ENCODE measurements at places on chromosomes 5 and 9.
A peak's percentile ranks its signal among the peaks of the same experiment; 100 is the strongest.

DNA sequence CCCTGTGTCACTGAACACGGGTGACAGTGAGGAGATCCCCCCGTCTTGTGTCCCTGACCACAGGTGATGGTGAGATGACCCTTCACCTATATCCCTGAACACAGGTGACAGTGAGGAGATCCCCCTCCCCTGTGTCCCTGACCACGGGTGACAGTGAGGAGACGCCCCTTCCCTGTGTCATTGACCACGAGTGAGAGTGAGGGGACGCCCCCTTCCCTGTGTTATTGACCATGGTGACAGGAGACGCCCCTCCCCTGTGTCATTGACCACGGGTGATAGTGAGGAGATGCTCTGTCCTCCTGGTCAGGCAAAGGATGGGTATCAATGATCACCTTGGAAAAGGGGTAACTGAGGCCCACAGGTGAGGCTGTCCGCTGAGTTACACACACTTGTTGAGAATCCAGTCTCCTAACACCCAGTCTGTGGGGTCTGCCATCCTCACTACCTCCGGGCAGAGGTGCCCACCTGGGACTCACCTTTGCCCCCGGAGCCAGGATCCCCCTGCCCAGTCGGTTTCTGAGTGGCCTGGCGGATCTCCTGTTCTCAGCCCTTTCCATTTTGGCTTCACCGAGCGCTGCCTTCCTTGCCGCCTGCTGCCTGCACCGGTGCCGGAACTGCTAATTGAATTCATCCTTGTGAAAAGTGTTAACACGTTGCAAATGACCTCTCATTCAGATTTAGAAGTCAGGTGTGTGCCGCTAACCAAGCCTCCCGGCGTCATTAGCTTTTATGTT is 68.2 kb upstream of the BARHL1 start:
- DNase-seq, result no peak

DNA sequence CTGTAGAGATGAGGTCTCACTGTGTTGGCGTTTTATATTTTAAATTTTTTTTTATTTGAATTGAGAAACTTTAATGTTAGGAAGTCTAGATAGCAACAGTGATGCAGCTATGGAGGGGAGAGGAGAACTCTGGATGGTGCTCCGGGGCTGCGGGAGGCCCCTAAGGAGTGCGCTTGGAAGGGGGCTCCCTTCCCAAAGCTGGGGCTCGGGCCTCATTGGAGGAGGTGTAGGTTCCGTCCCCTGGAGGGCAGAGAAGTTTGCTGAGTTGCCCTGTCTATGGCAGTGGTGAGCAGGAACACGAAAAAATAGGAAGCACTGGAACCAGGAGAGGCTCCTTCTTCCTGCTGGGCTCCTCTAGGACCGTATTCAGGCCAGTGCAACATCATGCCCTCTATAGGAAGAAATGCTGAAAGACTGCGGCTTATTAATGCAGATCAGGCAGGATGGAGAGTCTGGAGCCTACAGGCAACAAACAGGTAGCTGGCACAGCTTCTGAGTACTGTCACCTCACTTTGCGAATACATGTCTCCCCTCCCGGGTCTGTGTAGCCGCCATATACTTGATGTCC is 16.1 kb downstream of the AHRR start:
- DNase-seq, result no peak

DNA sequence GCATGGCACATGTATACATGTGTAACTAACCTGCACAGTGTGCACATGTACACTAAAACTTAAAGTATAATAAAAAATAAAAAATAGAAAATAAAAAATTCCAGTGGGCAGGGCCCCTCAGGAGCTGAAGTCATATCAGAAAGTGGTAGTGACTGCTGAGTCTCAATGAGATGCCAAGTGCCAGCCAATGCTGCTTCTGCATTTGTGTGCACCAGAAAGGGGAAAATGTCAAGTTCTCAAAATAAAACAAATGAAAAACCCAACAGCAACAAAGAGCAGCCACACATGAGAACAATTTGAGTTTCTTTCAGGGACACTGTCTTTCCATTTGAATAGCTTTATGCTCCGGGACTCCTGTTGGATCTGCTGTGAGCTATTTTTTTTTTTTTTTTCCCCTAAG is 117.2 kb upstream of the CCDC112 start:
- no peak for DNase-seq

DNA sequence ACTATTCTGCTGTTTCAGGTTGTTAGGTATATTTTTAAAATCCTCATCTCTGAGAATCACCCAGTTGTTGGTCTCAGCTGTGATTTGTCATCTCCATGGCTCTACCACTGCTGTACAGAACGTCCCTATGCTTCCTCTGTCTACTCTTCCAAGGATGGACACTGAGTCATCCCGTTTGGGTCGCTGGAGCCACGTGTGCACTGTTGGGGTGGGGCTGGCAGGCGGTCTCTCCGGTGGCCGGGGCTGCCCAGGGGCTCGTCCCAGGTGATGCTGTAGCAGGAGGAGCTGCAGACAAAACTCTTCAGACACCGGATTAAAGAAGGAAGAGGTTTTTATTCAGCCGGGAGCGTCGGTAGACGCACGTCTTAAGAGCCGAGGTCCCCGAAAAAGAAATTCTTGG is 16.9 kb downstream of the LCN9 start:
- DNase-seq, result no peak

DNA sequence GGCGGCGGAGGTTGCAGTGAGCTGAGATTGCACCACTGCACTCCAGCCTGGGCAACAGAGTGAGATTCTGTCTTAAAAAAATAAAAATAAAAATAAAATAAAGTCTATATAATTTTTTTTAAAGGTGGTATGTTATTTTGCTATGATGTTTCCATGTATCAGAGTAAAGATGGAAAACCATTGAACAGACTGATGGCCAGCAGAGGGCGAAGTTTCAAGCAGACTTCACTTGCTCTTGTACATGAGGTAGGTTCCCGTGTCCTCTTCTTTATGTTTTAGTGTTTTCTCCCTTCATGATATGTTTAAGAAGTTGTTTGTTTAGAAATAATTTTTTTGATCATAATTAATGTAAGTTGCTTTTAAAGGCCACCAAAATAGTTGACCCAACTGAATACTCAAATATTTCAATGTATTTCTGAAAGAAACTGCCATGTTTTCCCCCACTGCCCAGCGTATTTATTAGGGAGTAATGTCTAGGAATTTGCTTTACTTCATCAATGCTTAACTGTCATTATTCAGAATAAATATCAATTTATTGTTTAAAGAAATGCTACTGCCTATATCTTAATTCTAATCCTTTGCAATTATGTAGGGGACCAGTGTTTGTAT is 146.4 kb downstream of the HACD4 start:
- no peak for DNase-seq

DNA sequence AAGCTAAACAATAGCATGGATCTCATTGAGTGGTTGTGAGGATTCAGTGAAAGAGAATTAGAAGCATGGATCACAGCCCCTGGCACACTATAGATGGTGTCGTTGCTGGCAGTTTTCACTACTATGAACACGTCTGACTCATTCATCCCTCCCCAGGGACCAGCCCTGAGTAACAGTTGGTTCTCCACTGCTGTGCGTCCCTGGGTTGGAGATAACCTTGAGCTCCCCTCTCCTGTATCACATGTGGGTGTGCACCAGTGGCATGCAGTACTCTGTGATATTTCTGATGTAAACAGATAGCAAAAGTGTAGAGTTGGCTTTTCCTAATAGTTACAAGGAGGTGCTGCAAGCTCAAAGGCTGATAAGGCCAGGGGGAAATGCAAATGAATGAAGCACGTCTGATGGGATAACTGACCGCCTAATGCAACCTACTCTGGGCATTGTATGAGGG is 8.8 kb upstream of the LCP2 start:
- no peak for DNase-seq

- no peak for DNase-seq
Observed at GRCh38 chr5:105977163-105977562, 1693.6 kb downstream of the EFNA5 start.

DNA sequence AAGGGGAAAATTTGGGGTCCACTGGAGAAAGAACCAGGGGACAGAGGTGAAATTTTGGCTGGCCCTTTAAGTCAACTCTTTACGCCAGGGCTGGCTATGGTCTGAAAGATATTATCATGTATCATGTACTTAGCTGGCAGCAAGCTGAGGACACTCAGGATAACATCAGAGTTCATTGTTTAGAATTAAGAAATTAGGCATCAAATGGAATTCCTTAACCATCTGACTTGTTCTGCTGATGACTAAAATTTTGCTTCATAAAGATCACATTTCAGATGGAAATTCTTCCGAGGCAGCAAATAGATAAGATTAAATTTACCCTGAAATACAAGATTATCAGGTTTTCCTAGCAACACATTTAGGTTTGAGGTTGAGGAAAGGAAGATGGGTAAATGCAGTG is 269.4 kb upstream of the KLF9 start:
- no peak for DNase-seq

DNA sequence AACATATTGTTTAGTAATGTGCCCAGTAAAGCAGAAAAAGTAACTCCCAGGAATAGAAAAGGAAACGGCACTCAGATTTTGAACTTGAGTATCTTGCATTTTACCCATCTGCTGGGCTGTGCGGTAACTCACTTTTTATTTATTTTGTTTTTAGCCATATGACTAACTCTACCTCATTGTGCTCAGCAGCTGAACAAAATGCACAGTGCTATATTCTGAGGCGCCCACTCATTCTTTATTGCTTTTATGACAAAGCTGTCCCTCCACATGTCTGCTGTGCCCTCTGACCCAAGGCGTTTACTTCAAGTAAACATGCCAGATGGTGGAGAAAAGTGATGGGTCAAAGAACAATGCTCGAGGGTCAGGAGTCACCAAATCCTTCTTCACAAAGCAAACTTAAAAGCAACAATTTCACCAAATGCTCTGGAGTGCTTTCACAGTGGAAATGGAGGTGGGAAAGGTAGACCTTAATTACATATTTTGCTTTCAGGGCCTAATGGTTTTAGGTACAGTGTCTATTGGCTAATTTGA is 215.2 kb upstream of the ELAVL2 start:
- DNase-seq, result no peak

DNA sequence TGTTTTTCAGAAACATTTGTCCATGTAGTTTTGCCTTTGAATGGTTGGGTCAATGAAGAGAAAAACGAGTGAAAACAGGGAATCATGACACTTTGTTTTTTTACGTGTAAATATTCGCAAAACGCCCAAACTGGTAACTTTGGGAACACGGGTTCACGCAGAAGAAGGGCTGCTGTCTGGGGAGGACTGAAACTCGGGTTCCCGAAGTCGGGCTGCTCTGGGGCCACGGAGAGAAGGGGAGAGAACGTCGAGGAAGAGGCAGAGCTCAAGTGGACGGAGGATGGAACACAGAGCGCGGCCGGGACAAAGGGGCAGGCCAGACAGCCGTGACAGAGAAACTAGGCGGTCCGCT is 478 bp upstream of the SETD9 start:
- peak; percentile 38 for DNase-seq

GRCh38 chr9:107894572-107895261 is 405.1 kb upstream of the KLF4 start:
- DNase-seq, result peak; percentile 36

GRCh38 chr5:683551-684481 is 9.3 kb downstream of the TPPP start:
- no peak for DNase-seq

DNA sequence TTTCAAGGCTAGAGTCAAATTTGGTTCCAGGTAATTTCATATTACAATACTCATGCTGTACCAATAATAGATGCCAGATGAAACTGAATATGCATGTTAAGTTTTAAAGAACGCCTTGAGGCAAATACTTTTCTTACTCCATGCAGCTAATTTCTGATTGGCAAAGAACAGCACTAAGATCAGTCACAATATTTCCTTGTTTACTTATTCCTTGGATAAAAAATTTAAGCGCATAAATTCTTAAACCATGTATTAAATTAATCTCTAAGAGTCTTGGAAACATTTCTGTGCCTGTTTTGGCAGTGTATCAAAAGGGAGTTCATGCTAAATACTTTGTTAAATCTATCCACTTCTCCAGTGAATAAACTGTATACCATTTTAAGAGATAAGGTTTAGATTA is 173.5 kb downstream of the SLC12A2 start:
- no peak for DNase-seq

GRCh38 chr5:43110606-43111170 is 10.0 kb upstream of the ZNF131 start:
- no peak for DNase-seq

- DNase-seq, result no peak
Observed at GRCh38 chr9:87533271-87533670, 35.6 kb downstream of the DAPK1 start.

DNA sequence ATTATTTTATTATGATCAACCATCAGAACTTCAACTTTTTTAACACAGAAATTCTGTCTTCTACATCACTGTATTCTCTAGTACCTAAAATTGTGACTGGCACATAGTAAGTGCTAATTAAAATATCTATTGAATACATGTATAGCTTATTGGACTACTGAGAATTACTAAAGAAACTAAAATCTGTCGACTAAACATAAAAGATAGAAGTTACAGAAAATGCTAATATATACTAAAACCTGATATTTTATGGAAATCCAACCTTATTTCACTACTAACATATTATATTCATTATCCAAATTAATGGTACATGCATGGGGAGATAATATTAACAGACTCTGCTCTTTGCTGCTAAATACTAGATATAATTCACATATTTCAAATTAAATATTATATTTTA is 153.6 kb downstream of the DTWD2 start:
- no peak for DNase-seq

DNA sequence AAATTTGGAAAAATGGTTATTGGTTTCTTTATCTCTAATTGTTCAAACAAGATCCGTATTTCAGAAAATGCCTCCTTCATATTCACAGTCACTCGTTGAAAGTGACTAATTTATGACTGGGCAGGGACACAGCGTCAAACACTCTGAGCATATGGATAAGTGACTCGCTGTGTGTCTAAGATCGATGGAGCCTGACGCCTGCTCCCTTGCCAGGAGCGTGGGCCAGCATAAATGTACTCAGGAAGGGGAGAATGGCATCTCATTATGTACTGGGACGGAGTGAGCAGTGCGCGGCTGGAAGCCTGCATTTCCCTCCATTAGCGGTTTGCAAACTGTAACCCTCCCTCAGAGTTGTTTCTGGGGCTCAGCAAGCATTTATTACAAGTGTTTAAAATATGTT is 79.8 kb upstream of the CAST start:
- no peak for DNase-seq

- no peak for DNase-seq
Observed at GRCh38 chr5:79456890-79457583, 56.9 kb downstream of the HOMER1 start.

DNA sequence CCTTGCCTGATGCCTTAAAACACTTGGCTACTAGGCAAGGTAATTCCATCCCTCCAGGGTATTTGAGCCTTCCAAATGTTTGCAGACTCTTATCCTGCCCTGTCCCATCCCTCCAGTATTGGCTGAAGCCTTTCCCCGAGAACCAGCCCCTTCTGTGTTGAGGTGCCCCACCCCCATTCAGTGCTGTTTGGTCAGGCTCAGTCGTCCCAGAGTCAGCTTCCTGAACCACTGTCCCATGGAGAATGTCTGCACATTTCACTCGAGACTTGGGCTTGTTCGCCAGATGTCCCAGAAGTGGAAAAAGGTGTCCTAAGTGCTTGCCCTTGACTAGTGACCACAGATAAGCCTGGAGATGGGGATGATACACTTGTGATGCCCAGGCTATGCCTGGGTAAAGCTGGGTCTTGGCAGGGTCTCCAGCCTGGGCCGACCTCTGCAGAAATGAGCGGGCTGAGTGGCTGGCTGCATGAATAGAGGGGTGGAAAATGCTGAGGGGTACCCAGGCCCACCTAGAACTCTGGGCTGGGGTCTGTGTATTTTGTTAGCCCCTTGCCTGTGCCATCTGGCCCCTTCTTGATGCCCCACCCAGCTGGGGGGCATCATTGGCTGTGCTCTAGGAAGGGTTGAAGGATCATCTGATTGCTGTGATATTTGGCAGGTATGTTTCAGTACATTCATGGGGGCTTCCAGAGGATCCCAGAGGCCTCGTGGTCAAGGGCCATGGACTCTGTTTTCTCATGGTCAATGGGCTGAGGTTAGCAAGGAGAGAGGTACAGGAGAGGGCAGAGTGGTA is 178.4 kb downstream of the MACROH2A1 start:
- DNase-seq, result no peak
